ENCODE measurements at places on chromosomes 12 and 14.

- DNase-seq, result no peak
These were observed 345.9 kb downstream of the BCL11B start for GRCh38 chr14:98926146-98926545.

DNA sequence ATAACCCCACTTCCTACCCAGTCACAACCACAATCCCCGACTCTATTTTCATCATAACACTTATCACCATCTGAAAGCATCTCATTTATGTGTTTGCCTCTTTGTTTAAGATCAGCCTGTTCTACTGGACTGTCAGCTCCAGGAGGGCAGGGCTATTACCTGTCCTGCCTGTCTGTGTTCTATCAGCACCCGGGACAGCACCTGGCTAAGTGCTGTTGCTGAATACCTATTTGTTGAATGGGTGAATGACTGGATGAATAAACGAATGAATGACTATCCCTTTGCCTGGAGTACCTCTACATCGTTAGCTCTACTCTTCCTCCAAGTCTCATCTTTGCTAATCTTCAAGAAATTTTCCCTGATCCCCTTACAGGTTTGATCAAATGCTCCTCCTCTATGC, 69.0 kb downstream of the WSCD2 start:
- no peak for DNase-seq

DNA sequence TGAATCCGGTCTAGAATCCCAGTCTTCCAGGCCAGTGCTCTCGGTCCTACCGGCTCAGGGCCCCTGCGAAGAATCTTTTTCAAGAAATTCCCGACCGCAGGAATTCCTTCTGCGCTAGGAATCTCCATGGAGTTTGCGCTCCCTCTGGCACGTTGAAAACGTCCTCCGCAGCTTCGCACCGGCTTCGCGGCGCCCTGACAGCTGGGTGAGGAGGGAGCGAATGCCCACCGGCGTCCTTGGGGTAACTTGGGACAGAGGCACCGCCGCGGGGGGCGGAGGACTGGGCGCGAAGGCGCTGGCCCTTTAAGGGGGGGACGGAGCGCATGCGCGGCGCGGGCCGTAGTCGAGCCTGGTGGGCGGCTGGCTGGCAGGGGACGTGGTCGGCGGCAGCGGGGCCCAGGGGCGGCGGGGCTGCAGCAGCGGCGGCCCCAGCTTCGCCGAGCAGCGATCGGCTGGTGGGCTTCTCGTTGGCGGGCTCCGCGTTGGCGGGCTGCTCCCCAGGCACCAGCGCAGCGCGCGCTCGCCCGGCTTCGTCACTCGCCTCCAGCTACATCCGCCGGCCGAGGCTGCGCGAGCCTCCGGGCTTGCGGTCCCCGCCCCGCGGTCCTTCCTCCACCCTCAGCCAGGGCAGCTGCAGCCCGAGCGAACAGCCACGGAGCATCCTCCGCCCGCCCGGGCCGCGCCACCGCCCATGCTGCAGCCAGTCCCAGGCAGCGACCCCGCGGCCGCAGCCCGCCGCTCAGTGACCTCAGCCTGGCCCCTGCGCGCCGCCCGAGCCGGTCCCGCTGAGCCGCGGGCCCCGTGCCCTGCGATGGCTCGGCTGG, at the start of gene VASH1:
VASH1 (plus strand) TSS at position 333 of the 824 bp plus-strand sequence. CDS start 1,354 bp downstream, outside the sequence.
- peak; percentile 49 for DNase-seq

DNA sequence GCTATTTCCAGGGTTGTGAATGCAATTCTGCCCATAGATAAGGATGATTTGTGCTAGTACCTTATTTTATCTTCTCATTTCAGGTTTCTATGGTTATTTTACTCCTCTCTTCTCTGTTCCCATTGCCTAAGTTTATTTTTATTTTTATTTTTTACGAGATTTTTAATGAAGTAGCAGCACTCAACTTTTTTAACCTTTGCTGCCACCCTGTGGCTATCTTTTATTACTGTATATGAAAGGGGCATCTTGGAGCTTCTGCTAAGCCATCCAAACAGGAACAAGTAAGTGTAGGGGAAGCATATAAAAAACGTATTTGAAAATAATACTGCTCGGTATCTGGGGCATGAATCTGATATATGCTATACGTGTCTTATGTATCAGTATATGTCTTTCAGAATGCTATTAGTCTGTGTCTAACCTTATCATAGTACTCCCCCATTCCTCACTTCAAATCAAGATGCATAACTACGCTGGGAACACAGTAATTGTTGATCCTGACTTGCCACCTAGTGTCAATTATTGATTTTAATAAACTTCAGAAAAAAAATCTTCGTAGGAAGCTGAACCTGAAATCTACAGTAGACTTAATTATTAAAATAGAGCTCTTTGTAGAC, 60.3 kb downstream of the KLRG1 start:
- no peak for DNase-seq

GRCh38 chr12:1630827-1631591, 2.0 kb downstream of the WNT5B start:
- DNase-seq, result no peak

DNA sequence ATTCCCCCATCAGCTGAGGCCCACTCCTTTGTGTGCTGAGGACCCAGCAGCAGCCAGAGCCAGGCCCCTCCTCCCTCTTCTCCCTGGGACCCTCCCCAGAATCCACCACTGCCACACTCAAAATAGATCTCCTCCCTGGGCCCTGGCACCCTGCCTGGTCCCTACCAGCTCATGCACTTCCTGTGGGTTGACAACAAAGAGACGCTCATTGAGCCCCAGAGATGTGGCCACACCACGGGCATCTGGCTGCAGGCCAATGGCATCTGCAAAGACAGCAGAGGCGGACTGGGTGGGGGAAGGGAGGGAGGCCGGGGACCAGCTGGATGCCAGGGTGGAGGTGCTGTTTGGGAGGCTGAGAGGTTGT, 16.0 kb upstream of the ENDOU start:
- peak; percentile 29 for DNase-seq

DNA sequence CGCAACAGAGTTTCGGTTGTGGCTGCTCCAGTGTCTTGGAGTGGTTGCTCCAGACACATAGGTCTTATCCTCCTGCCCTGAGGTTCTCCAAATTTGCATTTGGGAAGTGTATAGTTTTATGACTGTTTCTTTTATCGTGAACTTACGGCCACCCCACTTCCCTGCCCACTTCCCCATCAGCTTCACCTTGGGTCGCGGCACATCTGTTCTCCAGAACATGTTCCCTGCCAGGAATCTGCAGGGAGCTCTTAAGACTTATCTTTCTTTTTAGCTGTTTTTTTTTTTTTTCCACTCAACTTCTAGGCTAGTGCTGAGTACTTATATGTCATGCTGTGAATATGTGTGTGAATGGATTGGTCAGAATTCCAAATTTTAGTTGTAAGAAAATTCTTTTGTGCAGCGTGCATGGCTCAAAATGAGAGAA, 75.4 kb downstream of the ETV6 start:
- no peak for DNase-seq

DNA sequence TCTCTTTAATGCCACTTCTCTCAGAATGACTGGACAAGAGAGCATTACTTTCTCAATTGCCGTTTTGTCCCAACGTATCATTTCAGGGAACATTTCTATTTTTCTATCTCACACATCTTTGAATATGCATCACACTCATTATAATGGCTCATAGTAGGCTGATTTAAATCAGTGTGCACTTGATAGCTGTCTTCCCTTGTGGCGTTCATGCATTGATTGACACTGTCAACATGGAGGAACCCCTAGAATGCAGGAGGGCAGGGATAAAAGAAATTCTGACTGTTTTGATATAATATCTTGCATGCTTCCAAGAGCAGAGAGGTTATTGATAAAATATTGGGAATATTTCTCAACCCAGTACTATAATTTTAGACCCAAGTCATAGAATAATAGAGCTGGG, 1528.9 kb upstream of the FLRT2 start:
- DNase-seq, result no peak

DNA sequence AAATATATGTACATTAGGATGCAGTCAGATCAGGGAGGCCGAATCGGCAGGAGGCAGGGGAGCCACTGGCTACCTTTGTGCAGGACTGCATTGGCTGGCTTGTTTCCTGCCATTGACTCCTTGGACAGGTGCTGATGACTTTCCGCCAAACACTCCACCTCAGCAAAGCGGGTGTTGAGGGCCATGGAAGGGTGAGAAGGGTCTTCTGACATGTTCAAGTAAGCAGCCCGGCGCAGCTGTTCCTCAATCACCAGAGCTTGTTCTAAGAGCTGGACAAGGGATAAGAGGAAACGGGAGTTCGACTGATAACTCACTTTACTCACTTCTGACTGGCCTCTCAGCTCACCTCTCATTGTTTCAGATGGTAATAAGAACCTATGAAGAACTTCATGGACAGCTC, 4.9 kb upstream of the NOP2 start:
- no peak for DNase-seq

DNA sequence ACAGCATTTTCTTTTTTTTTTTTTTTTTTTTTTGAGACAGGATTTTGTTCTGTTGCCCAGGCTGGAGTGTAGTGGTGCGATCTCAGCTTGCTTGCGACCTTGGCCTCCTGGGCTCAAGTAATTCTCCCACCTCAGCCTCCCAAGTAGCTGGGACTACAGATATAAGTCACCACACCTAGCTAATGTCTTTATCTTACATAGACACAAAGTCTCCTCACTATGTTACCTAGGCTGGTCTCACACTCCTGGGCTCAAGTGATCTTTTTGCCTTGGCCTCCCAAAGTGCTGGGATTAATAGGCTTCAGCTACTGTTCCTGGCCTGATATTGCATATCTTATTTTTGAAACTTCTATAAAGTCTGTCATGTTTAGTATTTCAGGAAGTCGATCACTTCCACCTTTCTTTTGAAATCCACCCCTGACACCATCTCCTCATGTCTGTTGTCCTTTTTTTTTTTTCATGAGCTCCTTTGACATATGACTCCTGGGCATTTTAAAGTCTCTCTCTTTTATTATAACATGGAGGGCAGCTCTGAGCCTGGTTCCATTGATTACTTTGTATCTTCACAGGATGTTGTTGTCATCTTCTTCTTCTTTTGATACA, 5.9 kb upstream of the A2ML1 start:
- no peak for DNase-seq

DNA sequence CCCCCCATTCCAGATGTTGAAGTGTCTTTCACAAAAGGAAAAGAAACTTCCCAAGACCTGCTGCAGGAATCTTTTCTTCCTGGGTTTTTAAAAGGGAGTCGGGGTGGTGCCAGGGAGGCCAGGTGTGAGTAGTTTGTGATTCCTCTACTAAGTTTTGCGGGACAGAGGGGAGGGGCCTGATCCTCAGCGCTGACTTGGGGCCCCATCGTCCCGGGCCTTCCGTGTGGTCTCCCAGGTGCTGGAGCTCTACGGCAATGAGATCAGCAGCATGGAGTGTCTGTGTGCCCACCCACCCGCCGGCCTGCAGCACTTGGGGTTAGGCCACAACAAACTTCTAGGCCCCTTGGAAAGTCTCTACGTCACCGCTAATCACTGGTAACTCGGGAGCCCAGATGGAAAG, 4.5 kb downstream of the LRRC43 start:
- DNase-seq, result no peak

DNA sequence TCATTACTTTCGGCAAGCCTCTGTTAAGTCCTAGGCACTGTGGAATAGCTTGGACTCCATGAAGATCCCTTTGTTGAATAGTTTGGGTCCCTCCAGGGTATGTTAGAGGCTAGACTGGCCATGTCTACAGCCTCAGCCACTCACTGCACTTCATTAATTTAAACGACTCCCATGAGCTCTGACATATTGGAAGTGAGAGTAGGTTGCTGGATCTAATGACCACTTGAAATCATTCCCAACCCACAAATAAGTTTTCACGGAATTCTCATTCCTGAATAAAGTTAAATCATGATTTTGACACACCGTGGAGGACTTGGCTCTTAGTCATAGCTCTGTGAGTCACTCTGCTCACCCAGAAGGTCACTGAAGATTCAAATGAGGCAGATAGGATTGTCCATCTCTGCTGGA, 21.4 kb upstream of the APPL2 start:
- no peak for DNase-seq

DNA sequence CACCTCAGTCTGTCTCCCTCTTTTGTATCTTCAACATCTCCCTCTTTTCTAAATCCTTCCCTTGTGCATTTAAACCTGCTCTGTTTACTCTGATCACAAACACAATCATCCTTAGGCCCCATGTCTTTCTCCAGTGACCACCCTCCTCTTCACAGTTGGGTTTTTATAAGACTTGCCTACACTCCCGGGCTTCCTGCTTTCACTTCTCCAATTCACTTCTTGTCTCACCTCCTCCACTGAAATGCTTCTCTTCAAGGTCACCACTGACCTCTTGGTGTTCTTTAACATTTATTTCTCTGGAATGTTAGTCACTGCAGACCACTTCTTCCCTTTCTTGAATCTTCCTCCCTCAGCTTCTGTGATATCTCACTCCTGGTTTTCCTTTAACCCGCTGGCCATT, 8.7 kb upstream of the SMCO2 start:
- no peak for DNase-seq

DNA sequence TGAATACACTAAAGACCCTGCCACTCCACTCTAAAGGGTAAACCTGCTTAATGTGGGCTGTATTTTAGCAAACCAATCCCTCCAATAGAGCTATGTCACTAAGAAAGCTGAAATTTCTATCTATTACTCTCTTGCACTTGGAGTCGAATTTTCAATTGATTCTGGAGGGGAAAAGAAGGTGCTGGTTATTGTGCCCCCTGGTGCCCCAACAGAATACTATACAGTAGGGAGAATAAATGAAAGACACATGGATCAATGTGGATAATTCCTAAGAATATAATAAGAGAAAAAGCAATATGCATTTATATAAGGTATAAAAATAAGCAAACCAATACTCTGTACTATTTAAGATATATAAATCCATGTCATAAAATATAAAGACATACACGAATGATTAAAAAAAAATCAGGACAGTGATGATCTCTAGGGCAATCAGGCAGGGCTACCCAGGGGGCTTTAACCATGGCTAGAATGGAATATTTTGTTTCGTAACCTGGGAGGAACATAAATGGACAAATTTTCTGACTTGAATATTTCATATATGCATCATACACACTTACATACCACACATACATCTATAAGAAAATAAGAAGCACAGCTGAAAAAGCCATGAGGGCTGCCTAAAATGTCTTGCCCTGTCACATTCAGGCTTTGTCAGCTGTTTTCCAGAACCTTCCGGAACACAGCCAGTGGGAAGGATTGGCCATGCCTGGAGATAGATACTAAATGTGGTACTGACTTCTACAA, 54.4 kb downstream of the EFCAB11 start:
- DNase-seq, result no peak

DNA sequence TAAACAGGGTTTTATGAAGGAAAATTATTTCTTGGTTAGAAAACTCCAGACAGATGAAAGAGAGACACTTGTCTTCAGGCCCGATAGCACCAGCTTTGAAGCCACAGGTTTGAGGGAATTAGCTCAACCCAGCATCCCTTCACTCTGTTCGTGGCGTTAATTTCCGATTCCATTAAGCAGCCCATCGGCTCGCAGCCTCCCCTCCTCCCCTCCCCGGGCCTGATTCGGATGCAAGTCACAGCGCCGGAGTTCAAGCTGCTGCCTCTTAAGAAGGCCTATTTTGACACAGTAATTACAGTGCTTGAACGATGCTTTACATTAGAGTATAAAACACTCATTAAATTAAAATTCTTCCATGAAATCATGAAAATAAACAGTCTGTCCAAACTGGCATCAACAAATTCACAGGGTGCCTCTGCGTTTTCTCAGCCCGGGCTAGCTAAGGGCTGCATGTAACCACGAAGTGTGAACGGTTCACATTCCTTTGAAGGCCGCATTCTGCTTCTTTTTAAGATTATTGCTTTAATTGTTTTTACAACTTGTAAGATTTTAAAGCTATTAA, 145.8 kb downstream of the DICER1 start:
- no peak for DNase-seq

GRCh38 chr12:53733051-53733806, 6.0 kb upstream of the CALCOCO1 start:
- no peak for DNase-seq

Data from stimulated activated CD8-positive, alpha-beta memory T cell treated with anti-CD3 and anti-CD28 coated beads, Interleukin-12 subunit alpha, Interleukin-12 subunit beta, amount 100 ng/mL, for 4 hours (primary cell).